Dorsolateral prefrontal cortex (tissue), 122 donors: ENCODE measurements at places on chromosomes 2 and 18.

- DNase-seq, result peak; percentile 53
Observed at GRCh38 chr2:96637385-96638143, 548 bp downstream of the KANSL3 start.

GRCh38 chr2:72082021-72082601 is 65.6 kb downstream of the CYP26B1 start:
- DNase-seq, result no peak

DNA sequence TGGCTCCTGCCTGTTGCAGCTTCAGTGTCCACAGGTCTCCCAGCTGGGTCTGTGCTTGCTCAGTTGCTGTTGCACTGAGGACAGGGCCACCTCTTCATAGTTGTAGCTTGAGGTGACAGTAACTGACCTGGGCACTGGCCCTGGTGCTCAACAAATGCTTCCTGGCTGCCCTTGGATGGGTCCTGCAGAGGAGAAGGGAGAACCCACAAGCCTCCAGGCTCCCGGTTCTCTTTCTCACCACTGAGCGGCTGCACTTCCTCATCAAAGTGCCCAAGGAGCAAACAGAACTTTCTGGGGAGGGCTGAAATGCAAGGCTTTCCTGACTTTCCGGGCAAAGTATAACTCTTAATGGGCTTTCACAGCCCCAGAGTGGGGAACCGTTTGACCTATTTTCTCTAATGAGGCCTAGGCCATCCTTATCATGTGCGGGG is 38.7 kb downstream of the LCT start:
- no peak for DNase-seq

DNA sequence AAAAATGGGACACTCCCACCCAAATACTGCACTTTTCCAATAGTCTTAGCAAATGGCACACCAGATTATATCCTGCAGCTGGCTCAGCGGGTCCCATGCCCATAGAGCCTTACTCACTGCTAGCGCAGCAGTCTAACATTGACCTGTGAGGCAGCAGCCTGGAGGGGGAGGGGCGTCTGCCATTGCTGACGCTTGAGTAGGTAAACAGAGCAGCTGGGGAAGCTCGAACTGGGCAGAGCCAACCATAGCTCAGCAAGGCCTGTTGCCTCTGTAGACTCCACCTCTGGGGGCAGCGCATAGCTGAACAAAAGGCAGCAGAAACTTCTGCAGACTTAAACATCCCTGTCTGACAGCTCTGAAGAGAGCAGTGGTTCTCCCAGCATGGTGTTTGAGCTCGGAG is 110.4 kb downstream of the CTIF start:
- no peak for DNase-seq

- no peak for DNase-seq
Observed at GRCh38 chr2:239600650-239601049, 199.8 kb upstream of the HDAC4 start.

DNA sequence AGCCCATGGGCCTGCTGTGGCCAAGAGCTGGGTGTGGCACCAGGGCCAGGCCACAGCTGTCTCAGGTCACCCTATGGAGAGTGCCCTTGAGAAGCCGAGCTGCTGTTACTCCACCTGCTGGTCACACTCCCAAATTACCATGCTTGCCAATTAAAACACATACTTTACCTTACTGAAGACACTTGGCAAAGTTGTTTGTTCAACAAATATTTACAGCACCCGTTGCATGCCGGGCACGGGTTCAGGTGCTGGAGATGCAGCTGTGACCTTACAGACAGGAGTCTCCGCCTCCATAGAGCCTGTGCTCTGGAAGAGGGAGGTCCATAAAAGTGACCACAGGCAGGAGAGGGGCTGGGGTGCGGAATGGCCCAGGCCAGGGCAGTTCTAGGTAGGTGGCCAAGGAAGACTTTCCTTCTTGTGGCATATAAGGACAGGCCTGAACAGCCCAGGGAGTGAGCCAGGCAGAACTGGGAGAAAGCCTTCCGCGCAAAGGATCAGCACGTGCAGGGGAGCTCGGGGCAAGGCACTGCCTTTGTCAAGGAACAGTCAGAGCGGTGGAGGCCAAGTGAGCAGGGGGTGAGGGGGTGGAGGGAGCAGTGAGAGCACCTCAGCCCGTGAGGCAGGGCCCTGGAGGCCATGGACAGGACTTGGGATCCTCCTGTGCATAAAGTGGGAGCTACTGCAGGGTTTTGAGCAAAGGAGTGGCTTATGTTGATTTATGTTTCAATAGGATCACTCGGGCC is 23.6 kb upstream of the RBM44 start:
- DNase-seq, result no peak

DNA sequence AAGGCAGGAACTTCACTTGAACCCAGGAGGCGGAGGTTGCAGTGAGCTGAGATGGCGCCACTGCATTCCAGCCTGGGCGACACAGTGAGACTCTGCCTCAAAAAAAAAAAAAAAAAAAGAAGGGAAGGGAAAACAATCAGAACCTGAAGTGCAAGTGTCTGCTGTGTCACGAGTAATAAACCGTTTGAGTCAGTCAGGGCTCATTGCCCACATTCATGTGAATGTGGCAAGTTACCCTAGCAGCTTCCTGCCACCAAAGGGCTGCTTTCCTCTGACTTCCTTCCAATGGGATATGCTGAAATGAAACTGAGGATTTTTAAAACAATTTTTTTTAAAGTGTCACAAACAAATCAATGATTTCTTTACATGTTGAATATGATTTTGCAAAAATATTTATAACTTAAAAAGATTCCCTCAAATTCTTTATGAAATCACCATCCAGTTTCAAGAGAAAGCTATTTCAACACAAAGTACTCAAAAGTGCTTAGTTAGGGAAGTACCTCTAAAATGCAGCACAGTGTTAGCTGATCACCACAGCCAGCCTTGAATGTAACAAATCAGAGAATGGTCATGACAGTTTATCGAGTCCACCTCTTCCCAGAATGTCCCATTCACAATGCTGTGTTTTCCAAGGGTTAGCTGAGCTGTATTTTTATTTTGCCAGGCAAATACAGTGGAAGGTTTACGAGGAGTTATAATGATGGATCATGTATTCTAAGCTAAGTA is 36.4 kb downstream of the WDSUB1 start:
- no peak for DNase-seq

DNA sequence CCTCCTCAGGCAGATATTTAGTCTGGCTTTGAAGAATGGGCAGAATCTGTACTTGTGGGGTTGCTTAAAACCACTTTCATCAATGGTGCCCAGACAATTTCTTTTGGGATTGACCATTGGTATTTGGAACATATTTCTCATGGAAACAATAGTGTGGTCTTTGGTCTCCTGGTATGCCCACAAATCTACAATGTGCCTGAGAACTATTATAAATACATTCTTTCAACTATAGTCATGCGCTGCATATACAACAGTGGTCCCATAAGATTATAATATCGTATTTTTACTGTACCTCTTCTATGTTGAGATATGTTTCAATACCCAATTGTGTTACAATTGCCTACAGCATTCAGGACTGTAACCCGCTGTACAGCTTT is 34.8 kb upstream of the PPP4R1 start:
- no peak for DNase-seq

- no peak for DNase-seq
Observed at GRCh38 chr2:192044496-192044895, 150.2 kb downstream of the TMEFF2 start.

- peak; percentile 24 for DNase-seq
Observed at GRCh38 chr2:238695538-238695937, 152.3 kb upstream of the TWIST2 start.

- no peak for DNase-seq
Observed at GRCh38 chr18:56307354-56308170, 330.8 kb downstream of the TXNL1 start.

GRCh38 chr2:112701052-112701451 is 19.8 kb upstream of the NT5DC4 start:
- DNase-seq, result no peak

DNA sequence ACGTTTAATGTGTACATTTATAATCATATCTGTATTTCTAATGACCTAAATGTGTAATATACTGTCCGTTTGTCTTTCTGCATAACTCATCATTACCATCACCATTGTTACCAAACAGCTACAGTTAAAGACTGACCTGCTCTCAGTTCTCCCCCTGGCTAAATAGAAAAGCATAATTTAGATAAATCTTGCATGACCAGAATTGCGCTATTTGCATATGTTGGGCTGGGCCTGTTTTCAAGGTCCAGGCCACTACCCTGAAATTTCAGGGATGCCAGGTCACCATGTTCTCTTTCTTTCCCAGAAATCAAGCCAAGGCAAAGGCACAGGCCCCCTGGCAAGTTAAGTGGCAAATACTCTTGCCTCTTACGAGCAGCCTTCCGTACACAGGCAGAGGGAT is 78.4 kb downstream of the MARCHF4 start:
- DNase-seq, result no peak

DNA sequence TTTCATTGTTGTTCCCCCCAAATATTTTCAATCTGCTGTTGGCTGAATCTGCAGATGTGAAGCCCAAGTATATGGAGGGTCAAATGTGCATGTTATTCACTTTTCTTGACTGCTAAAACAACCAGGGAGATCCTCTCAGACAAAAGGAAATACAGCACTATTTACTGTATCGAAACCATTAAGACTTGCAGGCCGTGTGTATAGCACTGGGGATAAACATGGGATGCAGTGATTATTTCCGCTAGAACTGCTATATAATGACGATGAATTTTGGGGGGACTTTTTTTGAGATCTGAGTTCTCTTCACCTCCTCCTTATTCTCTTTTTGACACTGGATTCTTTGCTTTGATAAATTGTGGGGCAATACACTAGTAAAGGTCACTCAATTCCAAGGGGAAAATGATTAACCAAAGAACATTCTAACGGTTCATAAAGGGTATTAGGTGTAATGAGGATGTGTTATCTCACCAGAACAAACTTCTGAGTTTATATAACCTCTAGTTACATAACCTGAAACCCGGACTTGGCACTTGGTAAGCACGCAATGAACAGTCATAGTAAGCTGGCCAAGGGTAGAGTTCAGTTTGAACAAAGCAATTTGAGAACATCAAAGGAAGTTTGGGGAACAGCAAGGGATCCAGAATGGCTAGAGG is 3.5 kb upstream of the UGT1A1 start:
- no peak for DNase-seq

DNA sequence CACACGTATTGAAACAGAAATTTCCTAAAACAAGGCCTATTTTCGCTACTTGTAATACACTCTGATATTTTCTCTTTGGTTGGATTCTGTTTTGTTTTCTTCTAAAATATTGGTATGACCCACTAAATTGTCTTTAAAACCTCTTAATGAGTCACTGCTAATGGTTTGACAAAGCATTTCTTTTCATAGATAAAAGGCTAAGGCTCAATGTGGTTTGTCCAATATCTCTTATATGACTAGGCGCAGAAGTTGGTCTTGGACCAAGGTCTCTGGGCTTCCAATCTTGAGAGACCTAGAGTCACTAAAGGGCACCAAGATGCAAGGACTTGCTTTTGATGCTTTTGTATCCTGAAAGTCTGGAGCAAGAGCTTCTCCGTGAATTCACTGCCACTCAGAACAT is 498.2 kb upstream of the TCF4 start:
- DNase-seq, result no peak

- no peak for DNase-seq
Observed at GRCh38 chr18:56568986-56569385, 69.4 kb downstream of the TXNL1 start.

- no peak for DNase-seq
Observed at GRCh38 chr2:237752761-237753165, 45.8 kb upstream of the RBM44 start.

DNA sequence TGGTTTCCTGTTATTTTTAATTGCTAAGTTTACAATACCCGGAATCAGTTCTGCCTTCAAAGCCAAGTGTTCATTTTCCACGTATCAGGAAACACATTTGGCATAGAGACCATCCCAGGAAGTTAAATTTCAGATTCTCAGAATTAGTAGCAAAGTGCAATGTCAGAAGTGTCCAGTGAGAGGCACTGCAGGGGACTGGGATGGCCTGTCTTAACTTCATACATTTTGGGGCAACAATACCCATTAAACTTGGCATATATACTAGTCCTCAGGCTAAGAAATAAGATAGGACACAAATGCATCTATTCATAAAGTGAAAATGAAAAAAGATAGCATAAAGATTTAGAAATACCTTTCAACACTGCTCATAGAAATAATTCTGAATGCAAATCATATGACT is 1.5 kb upstream of the IL1RL2 start:
- DNase-seq, result no peak

GRCh38 chr2:189997016-189997415 is 65.5 kb downstream of the MSTN start:
- DNase-seq, result no peak
